Amygdala (tissue), 56 donors: ENCODE measurements at places on chromosomes 5 and 9.
A peak's percentile ranks its signal among the peaks of the same experiment; 100 is the strongest.

GRCh38 chr5:124998520-124998919, 252.1 kb upstream of the ZNF608 start:
- DNase-seq: no peak

DNA sequence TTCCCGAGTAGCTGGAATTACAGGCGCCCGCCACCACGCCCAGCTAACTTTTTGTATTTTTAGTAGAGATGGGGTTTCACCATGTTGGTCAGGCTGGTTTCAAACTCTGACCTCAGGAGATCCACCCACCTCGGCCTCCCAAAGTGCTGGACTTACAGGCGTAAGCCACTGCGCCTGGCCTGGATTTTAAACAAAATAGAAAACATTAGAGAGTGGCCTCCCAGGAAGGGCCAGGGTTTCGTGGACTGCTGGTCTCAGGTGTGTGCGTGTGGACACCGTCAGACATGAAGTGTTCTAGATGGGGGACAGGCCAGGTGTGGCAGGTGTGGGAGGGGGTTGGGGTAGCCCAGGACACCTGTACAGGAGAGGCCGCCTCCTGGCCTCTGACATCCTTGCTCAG, 7.0 kb upstream of the GBGT1 start:
- no peak for DNase-seq

- no peak for DNase-seq
Measured at GRCh38 chr5:170262061-170263045, 29.6 kb downstream of the C5orf58 start.

GRCh38 chr9:120894321-120895148, 17.5 kb upstream of the PHF19 start:
- no peak for DNase-seq

DNA sequence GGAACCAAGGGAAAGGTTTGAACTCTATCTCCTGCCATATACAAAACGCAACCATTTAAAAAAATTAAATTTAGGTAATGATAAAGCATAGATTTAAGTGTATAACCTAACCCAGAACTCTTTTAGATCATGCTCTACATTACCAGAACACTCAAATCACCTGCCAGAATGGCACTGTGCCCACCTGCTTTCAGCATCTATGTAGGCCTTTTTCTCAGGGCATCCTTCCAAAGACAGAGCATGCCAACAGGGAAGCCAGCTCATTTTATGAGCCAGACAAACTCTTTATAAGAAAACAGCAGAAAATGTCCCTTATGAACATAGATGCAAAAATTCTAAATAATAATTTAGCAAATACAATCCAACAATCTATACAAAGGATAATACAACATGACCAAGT, 47.9 kb upstream of the SMAD5 start:
- no peak for DNase-seq

GRCh38 chr5:33726422-33727165, 165.2 kb downstream of the ADAMTS12 start:
- DNase-seq: no peak

- DNase-seq: peak; percentile 38
Measured at GRCh38 chr9:83199240-83199639, 136.3 kb upstream of the RASEF start.

DNA sequence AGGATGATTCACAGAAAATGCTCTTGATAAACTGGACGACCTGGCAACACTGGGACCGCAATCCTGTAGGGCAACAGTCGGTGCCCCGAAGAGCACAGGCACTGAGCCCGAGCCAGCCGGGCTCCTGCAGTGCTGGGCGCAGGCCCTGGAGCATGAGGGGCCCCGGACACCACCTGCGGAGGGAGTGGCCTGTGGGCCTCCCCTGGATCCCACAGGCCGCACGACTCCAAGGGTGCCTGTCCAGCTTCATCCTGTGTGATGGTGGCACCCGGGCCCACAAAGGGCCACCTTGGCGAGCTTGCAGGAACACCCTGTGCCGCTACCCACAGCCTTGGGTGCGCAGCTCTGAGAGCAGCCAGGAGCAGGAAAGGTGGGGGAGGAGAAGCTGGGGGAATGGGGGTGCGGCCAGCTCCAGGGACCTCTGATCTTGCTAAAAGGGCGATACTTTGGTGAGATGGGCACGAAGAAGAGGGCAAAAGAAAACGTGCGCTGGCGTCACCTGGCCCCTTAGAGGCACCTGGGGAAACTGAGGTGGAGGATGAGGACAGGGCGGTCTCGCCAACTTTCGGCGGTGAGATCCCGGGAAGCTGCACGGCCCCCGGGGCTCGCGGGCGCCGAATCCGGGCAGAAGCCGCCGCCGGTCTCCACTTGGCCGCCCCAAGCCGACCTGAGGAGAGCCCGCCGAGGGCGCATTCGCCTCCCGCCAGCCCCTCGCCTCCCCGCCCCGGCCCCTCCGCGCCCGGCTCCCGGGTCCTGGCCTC, 722 bp downstream of the TBC1D9B start:
- no peak for DNase-seq

- DNase-seq: peak; percentile 84
Measured at GRCh38 chr5:96662725-96663518, 746 bp downstream of the CAST start.

DNA sequence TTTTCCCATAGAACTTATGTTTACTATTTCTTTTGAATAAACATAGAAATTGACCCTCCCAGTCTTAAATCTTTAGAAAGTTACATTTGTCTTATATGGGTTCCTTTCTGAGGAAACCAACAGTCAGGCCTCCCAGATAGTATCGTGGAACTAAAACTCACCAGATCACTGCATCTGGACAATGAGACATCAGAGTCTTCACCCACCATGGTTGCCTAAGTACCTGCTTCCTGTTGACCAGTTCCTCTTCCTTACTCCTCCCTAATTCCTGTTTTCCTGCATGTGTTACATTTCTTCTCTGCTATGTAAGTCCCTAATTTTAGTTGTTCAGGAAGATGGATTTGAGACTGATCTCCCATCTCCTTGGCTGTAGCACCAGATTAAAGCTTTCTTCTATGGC, 462.2 kb downstream of the DIRAS2 start:
- no peak for DNase-seq

GRCh38 chr5:65721050-65721719, 724 bp downstream of the SGTB start:
- peak; percentile 38 for DNase-seq

GRCh38 chr9:133475292-133476012, 3.4 kb downstream of the SLC2A6 start:
- no peak for DNase-seq

DNA sequence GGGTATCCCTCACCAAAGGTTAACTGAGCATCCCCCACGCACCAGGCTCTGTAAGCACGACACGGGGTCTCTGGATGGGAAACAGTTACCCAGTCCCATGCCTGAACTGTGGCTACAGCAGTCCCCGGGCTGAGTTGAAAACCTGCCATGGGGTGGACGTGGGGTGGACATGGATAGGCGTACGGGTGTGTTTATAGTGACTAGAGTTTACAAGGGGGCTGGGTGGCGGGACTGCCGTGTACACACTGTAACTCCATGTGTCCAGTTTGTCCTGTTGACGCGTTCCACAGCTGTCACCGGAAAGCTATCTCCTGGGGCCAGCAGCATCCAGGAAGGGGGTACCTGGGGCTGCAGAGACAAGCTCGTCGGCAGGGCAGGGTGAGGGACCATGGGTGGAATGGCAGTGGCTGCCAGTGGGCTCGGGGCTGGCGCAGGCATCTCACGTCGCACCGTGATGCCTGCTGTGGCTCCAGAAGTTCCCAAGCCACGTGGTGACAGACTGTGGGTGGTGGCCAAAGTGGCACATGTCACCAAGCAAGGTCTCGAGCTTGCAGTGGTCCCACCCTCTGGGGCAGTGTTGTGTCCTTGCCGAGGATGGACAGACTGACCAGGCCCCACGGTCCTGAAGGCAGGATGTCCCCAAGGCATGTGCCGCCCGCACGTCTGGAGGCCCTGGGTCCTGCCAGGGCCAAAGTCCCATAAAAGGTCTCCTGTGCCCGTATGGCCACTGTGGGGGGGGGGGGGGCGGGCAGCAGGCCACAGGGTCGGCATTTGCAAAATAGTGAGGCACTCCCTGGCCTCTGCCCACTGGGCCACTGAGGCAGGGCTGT, 29.3 kb upstream of the RNF130 start:
- no peak for DNase-seq

GRCh38 chr9:37859043-37859442, 44.9 kb downstream of the SLC25A51 start:
- no peak for DNase-seq
